ENCODE measurements at places on chromosomes 4 and X. TPM values are rescaled to one million over a fixed set of nuclear protein-coding genes. Genes with fewer than 3 reads are reported as not detected.

The CRMP1 gene
- 0.13 TPM for total RNA-seq

The ARHGEF38 gene
- total RNA-seq, result 0.23 TPM

The FDCSP gene
- not detected for total RNA-seq

The AFM gene
- total RNA-seq, result 208 TPM

The REPS2 gene
- 19.1 TPM for total RNA-seq

The MAGEB16 gene
- not detected for total RNA-seq

The ANXA10 gene
- total RNA-seq, result 32.0 TPM

The SEL1L3 gene
- total RNA-seq, result 5.0 TPM

The MMRN1 gene
- 5.0 TPM for total RNA-seq

The INPP4B gene
- total RNA-seq, result 0.93 TPM

The FAM47A gene
- total RNA-seq, result not detected

The F8A2 gene
- 7.7 TPM for total RNA-seq

The F8A3 gene
- total RNA-seq, result 16.4 TPM

The BEND2 gene
- total RNA-seq, result not detected

The TRPC5OS gene
- not detected for total RNA-seq

The RTL3 gene
- not detected for total RNA-seq

The SHROOM3 gene
- 39.9 TPM for total RNA-seq

The EDA2R gene
- total RNA-seq, result 0.15 TPM

The FMR1NB gene
- not detected for total RNA-seq

The GAGE12H gene
- total RNA-seq, result not detected

- DNase-seq, result no peak
Measured at GRCh38 chr4:18242919-18243693, 221.6 kb upstream of the LCORL start.

GRCh38 chr4:8200302-8200975 is 1.3 kb downstream of the SH3TC1 start:
- DNase-seq, result no peak

DNA sequence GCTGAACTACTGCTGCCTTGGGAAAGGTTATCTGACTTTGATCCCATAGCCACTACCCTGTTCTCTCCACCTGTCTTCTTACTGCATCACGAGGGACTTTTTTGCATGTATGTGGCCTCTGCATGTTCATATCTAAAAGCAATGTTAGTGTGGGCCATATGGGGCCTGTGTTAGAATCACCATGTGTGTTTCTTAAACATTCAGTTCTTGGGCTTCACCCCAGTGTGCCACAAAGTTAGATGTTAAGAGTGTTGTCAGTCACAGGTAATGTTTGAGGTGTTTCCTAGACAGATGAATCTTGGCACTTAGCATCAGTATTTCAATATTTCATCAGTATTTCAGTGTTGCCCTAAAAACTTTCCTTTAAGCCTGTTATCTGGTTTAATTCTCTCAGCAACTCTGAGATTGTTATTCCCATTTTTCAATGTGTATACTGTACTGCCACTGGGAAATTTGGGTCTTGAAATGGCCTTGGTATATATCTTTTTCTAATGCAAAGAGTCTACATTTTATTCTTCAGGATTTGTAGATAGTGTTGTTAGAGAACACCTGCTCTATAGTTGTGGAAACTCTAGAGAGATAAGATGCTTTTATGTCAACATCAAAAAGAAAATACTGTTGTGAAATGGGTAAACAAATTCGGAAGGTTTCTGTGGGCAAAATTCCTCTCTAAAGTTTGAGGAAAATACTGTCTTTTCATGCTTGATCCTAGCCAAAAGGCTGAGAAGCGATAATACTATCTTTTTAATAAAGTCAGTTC is 259.7 kb downstream of the BMPR1B start:
- no peak for DNase-seq

GRCh38 chr4:39068907-39069306 is 6.9 kb downstream of the KLHL5 start:
- DNase-seq, result no peak

DNA sequence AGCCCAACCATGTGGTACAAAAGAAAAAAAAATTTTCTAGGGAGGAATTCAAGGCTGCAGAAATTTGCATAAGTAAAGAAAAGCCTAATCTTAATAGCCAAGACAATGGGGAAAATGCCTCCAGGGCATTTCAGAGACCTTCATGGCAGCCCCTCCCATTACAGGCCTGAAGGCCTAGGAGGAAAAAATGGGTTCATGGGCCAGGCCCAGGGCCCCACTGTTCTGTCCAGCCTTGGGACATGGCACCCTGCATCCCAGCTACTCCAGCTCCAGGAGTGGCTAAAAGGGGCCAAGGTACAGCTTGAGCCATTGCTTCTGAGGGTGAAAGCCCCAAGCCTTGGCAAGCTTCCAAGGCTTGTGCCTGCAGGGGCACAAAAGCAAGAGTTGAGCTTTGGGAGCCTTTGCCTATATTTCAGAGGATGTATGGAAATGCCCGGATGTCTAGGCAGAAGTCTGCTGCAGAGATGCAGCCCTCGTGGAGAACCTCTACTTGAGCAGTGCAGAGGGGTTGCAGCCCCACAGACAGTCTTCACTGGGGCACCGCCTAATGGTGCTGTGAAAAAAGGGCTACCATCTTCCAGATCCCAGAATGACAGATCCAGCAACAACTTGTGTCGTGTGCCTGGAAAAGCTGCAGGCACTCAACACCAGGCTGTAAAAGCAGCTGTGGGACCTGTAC is 111.0 kb downstream of the ANXA10 start:
- no peak for DNase-seq

GRCh38 chr4:6909970-6910339 is 329 bp downstream of the TBC1D14 start:
- no peak for DNase-seq

DNA sequence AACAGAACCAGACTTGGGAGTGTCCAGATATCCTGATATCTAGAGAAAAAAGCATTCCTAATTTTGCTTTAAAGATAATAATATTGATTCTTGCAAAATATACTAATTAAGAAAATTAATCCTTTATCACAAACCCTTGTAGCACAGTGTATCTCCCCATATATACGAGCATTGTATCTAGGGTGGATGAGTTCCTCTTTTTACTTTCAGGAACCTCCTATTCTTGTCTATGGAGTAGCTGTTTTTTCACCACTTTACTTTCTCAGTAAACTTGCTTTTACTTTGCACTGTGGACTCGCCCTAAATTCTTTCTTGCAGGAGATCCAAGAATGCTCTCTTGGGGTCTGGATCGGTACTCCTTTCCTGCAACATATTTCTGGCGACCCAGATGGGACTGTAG is 103.9 kb downstream of the GLUD2 start:
- no peak for DNase-seq

- no peak for DNase-seq
Measured at GRCh38 chrX:37509349-37509748, 62.1 kb upstream of the LANCL3 start.

- DNase-seq, result no peak
Measured at GRCh38 chrX:37767430-37767829, 12.4 kb upstream of the CYBB start.

DNA sequence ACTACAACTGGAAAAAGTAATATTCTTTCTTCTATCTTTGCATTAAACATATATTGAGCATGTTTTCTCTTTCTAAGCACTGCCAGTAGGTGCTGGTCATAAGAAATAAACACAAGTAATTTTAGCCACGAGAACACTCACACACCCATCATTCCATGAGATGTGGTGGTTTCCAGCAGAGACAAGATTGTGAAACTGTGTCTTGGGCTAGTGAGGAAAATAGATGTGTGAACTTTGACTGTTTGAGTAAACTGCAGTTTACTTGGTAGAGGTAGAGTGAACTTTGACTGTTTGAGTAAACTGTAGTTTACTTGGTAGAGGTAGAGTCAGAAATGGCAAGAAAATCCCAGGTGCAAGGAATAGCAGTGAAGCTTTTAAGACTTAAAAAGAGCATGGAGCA is 300.9 kb upstream of the HS3ST1 start:
- no peak for DNase-seq

DNA sequence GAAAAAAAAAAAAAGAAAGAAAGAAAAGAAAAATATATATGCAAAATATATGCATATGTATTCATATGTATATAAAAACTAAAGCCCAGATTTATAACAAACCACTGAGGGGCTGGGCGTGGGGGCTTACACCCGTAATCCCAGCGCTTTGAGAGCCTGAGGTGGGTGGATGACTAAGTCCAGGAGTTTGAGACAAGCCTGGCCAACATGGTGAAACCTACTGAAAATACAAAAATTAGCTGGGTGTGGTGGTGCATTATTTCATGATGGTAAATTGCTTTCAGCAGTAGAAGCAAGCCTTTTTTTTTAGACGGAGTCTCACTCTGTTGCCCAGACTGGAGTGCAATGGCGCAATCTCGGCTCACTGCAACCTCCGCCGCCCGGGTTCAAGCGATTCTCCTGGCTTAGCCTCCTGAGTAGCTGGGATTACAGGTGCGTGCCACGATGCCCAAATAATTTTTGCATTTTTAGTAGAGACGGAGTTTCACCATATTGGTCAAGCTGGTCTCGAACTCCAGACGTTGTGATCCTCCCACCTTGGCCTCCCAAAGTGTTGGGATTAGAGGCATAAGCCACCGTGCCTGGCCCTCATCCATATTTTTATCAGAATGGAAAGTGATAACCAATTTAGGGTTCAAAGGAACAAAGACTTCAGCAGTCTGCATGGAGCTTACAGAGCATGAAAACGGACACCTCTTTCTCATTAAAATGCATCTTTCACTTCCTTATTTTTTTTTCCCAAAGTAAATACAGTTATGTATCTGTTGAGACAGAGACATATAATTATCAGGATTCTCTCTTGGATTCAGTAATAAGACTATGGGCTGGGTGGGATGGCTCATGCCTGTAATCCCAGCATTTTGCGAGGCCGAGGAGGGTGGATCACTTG is 27.7 kb upstream of the MOB1B start:
- DNase-seq, result no peak

GRCh38 chr4:3403348-3403906 is 38.3 kb upstream of the HGFAC start:
- peak; percentile 22 for DNase-seq

GRCh38 chrX:15749642-15750610 is 11.9 kb downstream of the CA5B start:
- DNase-seq, result no peak

- DNase-seq, result no peak
Measured at GRCh38 chrX:134480061-134480460, 20.1 kb downstream of the HPRT1 start.

DNA sequence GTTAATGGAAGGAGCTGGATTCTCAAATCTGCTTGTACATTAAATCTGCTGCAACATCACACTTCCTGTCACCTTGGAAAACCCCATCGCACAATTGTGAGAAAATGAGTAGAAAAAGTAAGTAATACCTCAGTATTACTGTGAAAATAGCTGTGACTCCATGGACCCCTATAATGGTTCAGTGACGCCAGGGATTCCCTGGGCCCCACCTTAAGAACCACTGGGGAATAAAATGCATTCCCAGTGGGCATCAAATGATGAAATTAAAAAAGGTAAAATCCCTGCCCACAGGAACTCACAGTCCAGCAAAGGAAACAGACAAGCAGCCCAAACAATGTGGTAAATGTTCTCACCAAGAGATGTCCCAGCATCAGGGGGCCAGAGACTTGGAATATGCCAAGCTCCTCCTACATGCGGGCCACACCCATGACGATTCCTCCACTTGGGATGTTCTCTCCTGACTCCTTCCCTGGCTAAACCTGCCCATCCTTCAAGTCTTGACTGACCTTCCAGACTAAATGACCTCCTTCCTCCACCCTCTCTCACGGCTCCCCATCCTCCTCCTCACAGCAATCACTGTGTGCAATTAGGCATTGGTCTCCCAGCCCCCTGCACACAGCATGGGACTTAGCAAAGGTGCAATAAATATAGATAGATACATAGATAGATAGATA is 2.6 kb downstream of the EVC2 start:
- no peak for DNase-seq

GRCh38 chrX:131955099-131955777 is 67.9 kb upstream of the STK26 start:
- DNase-seq, result no peak

DNA sequence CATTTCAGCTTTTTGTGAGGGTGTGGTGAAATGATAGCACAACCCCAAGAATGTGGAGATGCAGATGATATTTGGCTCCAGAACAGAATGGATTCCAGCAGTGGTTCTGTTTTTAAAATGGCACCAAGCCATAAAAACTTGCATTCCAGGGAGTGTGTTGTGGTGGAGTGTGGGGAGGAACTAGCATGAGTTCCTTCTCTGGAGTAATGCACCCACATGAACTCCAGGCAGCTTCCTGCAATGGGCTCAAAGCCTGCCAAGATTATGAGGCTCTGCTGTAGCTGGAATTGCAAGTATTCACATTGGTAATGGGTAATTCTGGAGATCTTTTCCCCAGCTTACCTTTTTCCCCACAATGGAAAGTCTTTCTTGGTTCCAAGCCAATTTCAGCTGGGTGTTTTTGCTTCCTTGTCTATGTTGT is 161.4 kb downstream of the RAB28 start:
- no peak for DNase-seq
